GM04504 (cell line): ENCODE measurements at places on chromosomes 4 and X.

DNA sequence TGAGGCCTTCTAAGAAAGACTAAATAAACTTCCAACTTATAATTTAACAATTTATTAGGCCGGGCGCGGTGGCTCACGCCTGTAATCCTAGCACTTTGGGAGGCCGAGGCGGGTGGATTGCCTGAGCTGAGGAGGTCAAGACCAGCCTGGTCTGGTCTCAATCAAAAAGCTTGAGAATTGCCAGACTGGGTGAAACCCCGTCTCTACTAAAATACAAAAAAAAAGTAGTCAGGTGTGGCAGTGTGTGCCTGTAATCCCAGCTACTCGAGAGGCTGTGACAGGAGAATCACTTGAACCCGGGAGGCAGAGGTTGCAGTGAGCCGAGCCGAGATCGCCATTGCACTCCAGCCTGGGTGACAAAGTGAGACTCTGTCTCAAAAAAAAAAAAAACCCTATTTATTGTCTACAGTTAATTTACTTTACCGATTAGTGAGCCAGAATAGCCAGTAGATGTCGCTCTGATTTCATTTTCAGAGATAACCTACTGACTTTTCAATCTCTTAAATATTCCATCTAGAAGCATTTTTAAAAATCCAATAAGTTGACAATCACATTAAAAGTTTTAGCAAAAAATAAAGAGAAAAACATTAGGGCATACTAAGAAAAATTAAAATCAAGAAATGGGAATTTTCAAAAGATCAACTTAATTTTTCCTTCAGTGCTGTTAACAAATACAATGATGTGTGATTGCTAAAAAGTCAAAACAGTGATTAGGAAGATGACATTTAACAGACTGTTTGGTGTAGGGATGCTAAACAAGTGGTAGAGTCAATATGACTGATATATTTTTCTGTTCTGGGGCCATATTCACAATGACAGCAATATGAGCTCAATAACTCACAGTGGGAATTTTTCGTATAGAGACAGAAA is 4.3 kb upstream of the SHROOM3 start:
- peak; percentile 17 for DNase-seq

GRCh38 chr4:151853034-151853433 is 92.2 kb upstream of the GATB start:
- no peak for DNase-seq

- no peak for DNase-seq
Measured at GRCh38 chr4:152340818-152341217, 195.1 kb downstream of the FBXW7 start.

DNA sequence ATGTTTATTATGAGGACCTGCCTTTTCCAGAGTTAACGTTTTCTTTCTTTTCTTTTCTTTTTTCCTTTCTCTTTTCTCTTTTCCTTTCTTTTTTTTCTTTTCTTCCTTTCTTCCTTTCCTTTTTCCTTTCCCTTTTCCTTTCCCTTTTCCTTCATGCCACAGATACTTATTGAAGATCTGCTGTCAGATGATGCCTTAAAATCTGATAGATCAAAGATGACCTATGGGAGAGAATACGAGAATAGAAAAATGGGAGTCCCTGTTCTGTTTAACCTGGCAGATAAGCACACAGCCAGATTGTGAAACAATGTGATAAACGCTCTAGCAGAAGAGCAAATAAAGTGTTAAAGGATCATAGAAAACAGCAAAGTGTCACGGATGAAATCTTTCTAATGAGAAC is 38.9 kb downstream of the AFF1 start:
- DNase-seq, result no peak

GRCh38 chr4:985123-985830 is 1.6 kb upstream of the IDUA start:
- DNase-seq, result no peak

DNA sequence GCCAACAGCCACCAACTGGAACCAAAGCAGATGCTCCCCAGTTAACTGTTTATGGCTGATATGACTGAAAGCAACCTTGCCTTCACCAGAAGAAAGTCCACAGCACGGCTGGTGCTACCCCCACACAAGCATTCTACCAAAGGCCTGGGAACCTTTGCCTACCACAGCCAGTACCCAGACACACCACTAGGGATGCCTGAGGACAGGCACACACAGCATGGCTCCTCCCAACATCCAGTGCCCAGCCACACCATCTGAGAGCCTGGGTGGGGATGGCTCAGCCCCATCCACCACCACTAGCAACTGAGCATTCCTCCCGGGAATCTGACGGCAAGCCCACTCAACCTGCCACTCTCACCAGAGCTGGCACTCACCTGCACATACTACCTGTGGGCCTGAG is 178.6 kb downstream of the SLC7A11 start:
- no peak for DNase-seq
